MCF 10A (cell line): ENCODE measurements at places on chromosomes 16 and 17. TPM values are rescaled to one million over a fixed set of nuclear protein-coding genes. Genes with fewer than 3 reads are reported as not detected.

- H3K27ac ChIP-seq, result no peak overlapping the region
- H3K27me3 ChIP-seq, result no peaks in the 10 kb centered on the region
- H3K4me3 ChIP-seq, result no peak overlapping the region
- H3K36me3 ChIP-seq, result no peaks in the 10 kb centered on the region
- H3K4me1 ChIP-seq, result no peaks in the 10 kb centered on the region
- DNase-seq, result no peak
Measured at GRCh38 chr17:58965221-58965620, 141.5 kb downstream of the TRIM37 start.

- no peak overlapping the region for H3K4me3 ChIP-seq
- H3K4me1 ChIP-seq, result no peaks in the 10 kb centered on the region
- H3K27ac ChIP-seq, result no peak overlapping the region
- H3K27me3 ChIP-seq, result no peaks in the 10 kb centered on the region
- peak; percentile 62 for DNase-seq
Measured at GRCh38 chr16:74309789-74310781, 13.5 kb downstream of the PSMD7 start.

DNA sequence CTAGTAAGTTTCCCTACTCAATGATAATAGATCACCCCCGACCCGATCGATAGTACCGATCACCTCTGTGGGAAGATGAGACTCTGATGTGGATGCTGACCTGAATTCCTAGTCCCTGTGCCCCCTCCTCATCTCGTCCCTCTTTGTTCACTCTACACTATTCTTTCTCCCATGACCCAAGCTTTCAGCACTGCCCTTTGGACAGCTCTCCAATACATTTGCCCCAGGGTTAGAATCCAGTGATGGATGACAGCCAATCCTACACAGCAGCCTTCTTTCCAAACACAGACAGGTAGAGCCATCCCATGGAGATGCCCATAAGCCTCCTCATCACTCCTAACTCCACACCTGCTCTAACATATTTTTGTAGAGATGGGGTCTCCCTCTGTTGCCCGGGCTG lies 141.1 kb downstream of the GSG1L start:
- no peaks in the 10 kb centered on the region for H3K36me3 ChIP-seq
- peak; percentile 14 for DNase-seq
- peaks cover 5% of the 10 kb centered on the region for H3K4me1 ChIP-seq
- no peak overlapping the region for H3K4me3 ChIP-seq
- peaks cover 62% of the 10 kb centered on the region for H3K27me3 ChIP-seq

GRCh38 chr17:4501295-4501949 lies 2.7 kb downstream of the SPNS2 start:
- no peak for DNase-seq
- H3K4me1 ChIP-seq, result peaks cover 7% of the 10 kb centered on the region
- peaks cover 5% of the 10 kb centered on the region for H3K36me3 ChIP-seq

DNA sequence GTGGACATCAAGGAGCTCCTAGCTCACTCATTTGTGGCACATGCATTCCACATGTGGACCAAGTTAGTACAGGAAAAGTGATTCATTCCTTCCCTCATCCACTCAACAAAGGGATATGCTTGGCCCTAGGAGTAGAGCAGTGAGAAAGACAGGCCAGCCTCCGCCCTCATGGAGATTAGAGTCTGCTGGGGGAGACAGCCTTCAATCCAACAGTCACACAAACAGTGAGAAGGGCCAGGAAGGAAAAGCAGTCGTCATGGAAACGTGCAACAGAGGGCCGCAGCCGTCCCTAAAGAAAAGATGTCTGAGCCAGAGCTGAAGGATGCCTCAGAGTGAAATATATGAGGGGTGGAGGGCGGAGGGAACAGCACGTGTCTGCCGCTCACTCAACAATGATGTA lies 109.9 kb downstream of the VPS53 start:
- no peaks in the 10 kb centered on the region for H3K4me1 ChIP-seq
- H3K4me3 ChIP-seq, result no peak overlapping the region
- H3K27ac ChIP-seq, result no peak overlapping the region
- no peaks in the 10 kb centered on the region for H3K27me3 ChIP-seq
- DNase-seq, result no peak

DNA sequence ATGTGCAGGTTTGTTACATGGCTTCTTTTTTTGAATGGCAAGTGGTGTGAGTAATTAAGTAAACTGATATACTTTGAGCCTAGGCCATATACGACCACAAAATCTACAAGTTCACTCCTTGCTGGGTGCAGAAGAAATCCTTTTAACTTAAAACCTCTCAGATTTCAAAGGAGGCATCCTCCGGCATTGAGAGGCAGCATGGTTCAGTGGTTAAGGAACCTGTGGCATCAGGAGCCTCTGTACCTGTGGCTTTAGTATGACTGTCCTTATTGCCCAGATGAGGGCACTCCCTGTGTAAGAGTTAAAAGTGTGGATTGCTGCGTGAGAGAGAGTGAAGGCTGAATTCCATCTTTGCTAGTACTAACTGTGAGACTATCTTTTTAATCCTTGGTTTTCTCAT lies 3.3 kb downstream of the NLRP1 start:
- H3K27ac ChIP-seq, result no peak overlapping the region
- H3K4me1 ChIP-seq, result peaks cover 17% of the 10 kb centered on the region
- DNase-seq, result no peak
- no peak overlapping the region for H3K4me3 ChIP-seq
- peaks cover 22% of the 10 kb centered on the region for H3K36me3 ChIP-seq

Gene CRYBA1
- total RNA-seq, result not detected in 2 replicates

Gene BCO1
- total RNA-seq, result not detected in 2 replicates

- H3K4me1 ChIP-seq, result peaks cover 6% of the 10 kb centered on the region
- no peak overlapping the region for H3K27ac ChIP-seq
- H3K36me3 ChIP-seq, result peaks cover 76% of the 10 kb centered on the region
- no peak overlapping the region for H3K4me3 ChIP-seq
Measured at GRCh38 chr17:81558941-81559806, 7.0 kb upstream of the FAAP100 start.

Gene PLK1
- 50.7 and 74.8 TPM in 2 replicates for total RNA-seq

GRCh38 chr16:67296420-67296819 lies 17.1 kb downstream of the PLEKHG4 start:
- H3K27ac ChIP-seq, result no peak overlapping the region
- DNase-seq, result no peak
- no peak overlapping the region for H3K4me3 ChIP-seq
- H3K4me1 ChIP-seq, result peaks cover 7% of the 10 kb centered on the region
- H3K27me3 ChIP-seq, result peaks cover 16% of the 10 kb centered on the region

- DNase-seq, result no peak
- peaks cover 20% of the 10 kb centered on the region for H3K27me3 ChIP-seq
- H3K27ac ChIP-seq, result no peak overlapping the region
- H3K4me1 ChIP-seq, result no peaks in the 10 kb centered on the region
- H3K36me3 ChIP-seq, result peaks cover 6% of the 10 kb centered on the region
Measured at GRCh38 chr17:76953946-76954345, 85.7 kb downstream of the MGAT5B start.

GRCh38 chr16:52465711-52466267 lies 81.2 kb downstream of the TOX3 start:
- H3K36me3 ChIP-seq, result no peaks in the 10 kb centered on the region
- no peaks in the 10 kb centered on the region for H3K27me3 ChIP-seq
- no peak overlapping the region for H3K27ac ChIP-seq
- no peak overlapping the region for H3K4me3 ChIP-seq

GRCh38 chr16:17416461-17417311 lies 54.1 kb downstream of the XYLT1 start:
- H3K27me3 ChIP-seq, result no peaks in the 10 kb centered on the region
- DNase-seq, result no peak
- H3K4me3 ChIP-seq, result no peak overlapping the region
- no peak overlapping the region for H3K27ac ChIP-seq
- peaks cover 11% of the 10 kb centered on the region for H3K36me3 ChIP-seq
- H3K4me1 ChIP-seq, result no peaks in the 10 kb centered on the region

DNA sequence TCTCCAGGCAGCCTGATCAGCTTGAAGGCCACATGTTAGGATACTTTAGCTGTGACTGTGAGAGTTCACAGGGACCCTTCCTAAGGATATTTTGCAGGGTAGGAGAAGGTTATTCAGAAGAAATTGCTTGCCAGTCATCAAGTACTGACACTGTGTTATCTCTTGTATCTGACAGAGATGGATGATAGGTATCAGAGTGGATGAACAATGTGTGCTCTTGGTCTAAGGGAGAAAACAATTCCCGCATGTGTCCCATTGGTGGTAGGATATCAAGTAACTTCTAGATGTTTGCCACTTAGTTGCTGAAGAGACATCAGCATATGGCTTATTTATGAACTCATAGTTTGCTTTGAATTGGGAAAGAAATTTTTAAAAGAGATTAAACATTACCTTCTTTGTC lies 219.3 kb downstream of the SPECC1 start:
- H3K4me1 ChIP-seq, result peaks cover 40% of the 10 kb centered on the region
- no peak overlapping the region for H3K4me3 ChIP-seq
- H3K27me3 ChIP-seq, result no peaks in the 10 kb centered on the region
- H3K36me3 ChIP-seq, result peaks cover 47% of the 10 kb centered on the region

Gene TGFB1I1
- 14.2 and 14.7 TPM in 2 replicates for total RNA-seq

Gene CEP295NL
- total RNA-seq, result 0.68 and 0.86 TPM in 2 replicates

GRCh38 chr16:78675312-78675711 lies 575.9 kb downstream of the WWOX start:
- no peak overlapping the region for H3K4me3 ChIP-seq
- peaks cover 4% of the 10 kb centered on the region for H3K36me3 ChIP-seq
- H3K27me3 ChIP-seq, result no peaks in the 10 kb centered on the region
- H3K4me1 ChIP-seq, result peaks cover 27% of the 10 kb centered on the region
- peak overlapping the region; percentile 14 for H3K27ac ChIP-seq
